NCI-H1930 (cell line): ENCODE measurements at places on chromosomes 11 and 22.

- DNase-seq = no peak
These were observed 86.8 kb upstream of the OR4B1 start for GRCh38 chr11:48129697-48130395.

- DNase-seq = no peak
These were observed 2.2 kb upstream of the NAP1L4 start for GRCh38 chr11:2994336-2994730.

DNA sequence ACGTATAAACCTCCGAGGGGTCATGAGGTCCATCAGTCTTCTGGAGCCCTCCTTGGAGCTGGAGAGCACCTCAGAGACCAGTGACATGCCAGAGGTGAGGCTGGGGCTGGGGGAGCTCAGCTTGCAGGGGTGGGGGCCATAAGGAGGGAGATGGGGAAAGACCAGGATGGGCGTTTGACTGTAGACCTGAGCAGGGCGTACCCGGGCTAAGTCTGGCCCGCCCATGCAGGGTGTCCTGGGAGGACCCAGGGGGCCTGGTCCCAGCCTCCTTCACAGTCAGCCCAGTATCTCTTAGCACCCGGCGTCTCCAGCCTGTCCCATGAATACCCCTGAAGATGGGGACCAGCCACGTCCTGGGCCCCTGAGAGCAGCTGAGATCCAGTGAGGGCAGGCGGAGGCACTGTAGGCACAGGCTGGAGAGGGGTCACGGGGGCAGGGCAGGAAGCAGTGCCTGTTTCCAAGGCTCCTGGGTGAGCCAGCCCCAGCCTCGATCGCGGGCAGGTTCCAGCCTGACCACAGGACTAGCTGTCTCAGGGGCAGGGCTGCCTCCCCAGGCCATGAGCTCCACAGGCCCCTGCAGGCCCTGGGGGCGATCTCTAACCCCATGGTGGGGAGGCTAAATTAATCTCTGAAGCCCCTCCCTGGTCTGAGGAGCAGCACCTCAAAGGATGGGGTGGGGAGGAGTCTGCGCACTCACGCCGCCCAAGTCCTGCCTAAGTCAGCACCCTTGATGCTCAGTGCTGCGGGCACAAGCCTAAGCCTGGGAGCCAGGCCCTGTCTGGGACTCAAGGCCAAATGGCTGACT lies 7.1 kb downstream of the SSH3 start:
- DNase-seq = no peak

GRCh38 chr22:37818409-37819104 lies 4.6 kb upstream of the GALR3 start:
- no peak for DNase-seq

GRCh38 chr11:3835751-3836150 lies 5.0 kb downstream of the RHOG start:
- no peak for DNase-seq

DNA sequence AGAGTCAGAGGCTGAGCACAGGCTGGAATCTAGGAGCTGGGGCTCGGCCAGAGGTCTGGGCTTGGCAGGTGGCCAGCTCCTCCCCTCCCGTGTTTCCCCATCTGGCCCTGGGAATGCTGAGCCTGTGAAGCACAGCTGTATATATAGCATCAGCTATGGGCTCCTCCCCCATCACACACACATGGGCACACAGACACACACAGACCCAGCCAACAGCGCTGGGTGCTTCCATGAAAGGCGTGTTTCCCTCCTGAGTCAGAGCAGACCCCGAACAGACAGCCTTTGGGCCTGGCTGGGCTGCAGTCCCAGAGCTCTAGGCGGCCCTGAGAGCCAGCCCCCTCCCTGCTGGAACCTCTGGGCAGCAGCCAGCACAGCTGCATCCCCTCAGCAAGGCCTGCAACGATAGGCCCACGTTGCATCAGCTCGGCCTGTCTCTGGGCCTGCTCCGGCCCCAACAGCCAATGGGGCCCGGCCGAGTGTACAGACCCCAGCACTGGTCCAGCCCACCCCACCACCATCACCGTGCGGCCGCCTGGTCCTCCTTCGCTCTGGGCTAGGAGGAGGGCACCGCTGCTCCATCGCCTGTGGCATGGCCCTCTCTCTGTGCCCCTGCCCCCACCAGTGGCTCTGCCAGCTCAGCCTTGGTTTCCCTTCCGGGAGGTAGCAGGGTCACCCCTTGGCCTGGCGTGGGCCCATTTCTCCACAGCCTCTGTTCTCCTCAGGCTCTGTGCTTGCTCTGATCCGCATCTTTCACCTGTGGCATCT lies 7.6 kb upstream of the SERPINH1 start:
- no peak for DNase-seq

- no peak for DNase-seq
These were observed 14.6 kb downstream of the TRMU start for GRCh38 chr22:46350121-46350520.

GRCh38 chr11:69364921-69365320 lies 71.0 kb downstream of the MYEOV start:
- no peak for DNase-seq

DNA sequence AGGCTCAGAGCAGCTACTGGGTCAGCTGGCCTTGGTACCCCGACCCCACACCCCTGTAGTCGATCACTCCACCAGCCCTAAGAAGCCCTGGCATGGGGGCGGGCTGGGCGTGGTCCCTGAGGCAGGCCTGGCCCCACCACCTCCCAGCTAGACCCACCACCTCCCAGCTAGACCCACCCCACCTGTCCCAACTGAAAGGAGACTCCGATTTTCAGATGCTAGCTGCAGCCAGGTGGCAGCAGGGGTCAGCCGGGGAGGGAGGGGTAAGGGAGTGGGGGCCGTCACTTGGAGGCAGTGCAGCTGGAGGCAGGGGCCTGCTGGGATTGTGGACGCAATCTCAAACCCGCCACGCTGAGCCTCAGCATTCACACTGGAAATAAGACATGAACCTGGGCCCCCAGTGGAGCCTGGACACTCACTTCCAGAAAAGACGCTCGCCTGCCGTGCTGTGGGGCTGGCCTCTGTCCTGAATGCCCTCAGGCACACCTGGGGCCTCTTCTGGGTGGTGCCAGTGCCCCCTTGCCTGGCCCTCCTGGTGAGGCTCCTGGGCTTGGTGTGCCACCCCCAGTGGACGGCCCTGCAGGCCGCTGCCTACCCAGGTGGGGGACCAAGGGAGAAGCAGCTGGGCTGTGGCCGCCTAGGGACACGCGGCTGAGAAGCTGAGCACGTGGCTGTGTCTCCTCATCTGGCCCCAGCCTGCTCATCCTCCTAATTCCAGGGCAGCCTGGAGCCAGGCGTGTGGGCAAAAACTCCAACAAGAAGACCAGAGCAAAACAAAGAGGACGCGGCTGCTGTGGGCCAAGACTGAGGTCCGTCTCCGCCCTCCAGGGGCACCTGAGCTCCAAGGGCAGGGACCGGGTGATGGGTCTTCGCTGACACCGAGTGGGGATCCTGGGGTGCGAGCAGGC lies 26.7 kb downstream of the OSBPL5 start:
- DNase-seq = no peak

DNA sequence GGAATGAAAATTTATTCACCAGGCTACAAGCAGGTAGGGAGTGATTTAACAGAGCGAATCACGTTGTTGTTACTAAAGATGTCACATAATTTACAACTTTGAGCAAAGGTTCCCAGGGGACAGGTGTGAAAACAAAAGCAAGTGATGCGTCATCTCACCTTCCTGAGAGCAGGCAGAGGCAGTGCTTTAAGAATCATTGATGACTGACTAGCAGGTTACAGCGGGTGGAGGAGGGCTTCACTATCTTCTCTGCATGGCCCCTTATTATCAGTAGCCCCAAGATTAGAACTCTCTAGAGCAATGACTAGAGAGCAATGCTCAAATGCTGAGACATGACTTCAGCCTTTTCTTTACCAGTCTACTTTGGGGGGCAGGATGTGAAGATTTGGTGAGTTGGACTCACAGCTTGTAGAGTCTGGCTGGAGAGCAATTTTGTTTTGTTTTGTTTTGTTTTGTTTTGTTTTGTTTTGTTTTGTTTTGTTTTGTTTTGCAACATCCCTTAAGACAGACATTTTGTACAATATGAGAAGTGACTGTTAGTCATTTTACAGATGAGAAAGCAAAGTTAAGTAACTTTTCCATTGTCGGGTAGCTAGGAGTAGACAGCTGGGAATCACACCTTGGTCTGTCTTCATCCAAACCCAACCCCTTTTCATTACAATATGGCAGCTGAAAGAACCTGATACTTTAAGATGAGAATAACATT lies 84.8 kb downstream of the SLC1A2 start:
- no peak for DNase-seq

GRCh38 chr22:21974058-21974649 lies 8.4 kb downstream of the TOP3B start:
- DNase-seq = no peak

DNA sequence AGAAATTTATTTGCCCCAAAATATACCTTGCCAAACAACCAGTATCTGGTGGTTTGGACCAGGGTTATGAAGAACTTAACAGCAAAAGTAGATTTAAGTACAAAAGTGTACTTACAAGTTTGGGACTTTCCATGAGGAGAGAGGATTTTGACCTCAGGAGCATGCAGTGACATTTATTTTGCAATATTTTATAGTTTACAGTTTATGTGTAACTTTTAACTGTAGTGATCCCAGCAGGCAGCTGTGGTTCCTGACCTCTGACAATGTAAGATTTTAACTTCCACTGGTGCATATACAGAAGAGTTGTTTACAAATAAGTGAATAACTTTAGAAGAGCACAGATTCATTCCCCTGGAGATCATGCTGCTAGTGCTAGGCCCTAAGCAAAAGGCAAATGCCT lies 6.7 kb downstream of the OR8D1 start:
- DNase-seq = no peak

DNA sequence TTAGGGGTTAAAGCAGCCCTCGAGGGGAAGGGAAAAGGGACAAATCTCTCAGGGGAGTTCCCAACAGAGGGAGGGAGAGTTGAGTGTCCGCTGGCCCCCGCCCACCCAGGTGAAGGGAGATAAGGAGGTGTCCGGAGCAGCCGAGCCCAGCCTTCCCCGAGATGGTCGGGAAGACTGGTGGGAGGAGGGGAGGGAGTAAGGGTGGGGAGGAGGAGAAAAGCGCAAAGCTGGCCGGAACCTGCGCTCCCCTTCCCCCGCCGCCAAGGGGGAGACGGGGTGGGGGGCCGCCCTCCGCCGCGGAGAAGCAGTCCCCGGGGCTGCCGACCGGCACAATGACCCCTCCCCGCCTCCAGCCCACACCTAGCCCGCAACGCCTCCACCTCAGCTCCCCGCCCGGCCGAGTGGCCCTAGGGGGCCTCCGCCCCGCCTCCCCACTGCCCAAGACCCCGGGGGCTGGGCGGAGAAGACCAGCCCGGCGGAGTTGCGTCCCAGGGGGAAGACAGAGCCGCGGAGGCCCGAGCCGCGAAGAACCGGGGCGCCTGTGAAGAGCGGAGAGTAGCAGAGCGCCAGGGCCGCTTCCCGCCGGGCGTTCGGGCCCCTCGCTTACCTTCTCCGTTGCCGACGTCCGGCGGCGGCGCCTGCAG lies 479 bp downstream of the RSF1 start:
- DNase-seq = peak; percentile 37

- DNase-seq = no peak
These were observed 37.5 kb upstream of the NNMT start for GRCh38 chr11:114258696-114259095.

DNA sequence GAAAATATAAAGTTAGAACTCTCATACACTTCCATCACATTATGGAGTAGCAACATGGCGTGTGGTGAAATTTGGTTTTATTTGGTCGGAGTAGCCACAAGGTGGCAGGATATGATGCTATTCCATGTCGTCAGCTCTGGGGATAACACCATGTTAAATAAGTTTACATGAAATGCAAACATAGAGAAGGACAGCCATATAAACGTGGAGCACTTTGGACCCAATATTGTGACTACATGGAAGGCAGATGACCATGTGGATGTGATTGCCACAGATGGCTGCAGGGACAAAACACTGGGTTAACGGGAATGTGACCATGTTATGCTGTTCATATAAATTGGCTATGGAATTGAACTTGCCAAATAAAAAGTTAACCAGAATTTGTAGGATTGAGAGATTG lies 21.0 kb downstream of the OR5M11 start:
- DNase-seq = no peak

DNA sequence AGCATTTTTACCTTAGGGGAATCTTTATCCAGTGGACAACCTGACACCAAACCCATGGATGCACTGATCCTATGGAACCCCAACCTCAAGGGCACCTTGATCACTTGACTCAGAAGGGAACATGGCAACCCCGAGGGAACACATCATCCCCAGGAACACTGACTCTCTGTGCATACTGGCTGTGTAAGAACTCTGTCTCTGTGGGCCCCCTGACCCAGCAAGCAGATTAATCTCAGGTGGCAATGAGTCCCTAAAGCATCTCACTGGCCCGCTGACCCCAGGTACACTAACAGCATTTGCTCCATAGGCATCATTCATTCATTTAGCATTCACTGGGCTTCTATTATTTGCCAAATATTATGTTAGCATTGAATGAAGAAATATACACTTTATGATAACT lies 16.9 kb downstream of the EIF3F start:
- DNase-seq = no peak

DNA sequence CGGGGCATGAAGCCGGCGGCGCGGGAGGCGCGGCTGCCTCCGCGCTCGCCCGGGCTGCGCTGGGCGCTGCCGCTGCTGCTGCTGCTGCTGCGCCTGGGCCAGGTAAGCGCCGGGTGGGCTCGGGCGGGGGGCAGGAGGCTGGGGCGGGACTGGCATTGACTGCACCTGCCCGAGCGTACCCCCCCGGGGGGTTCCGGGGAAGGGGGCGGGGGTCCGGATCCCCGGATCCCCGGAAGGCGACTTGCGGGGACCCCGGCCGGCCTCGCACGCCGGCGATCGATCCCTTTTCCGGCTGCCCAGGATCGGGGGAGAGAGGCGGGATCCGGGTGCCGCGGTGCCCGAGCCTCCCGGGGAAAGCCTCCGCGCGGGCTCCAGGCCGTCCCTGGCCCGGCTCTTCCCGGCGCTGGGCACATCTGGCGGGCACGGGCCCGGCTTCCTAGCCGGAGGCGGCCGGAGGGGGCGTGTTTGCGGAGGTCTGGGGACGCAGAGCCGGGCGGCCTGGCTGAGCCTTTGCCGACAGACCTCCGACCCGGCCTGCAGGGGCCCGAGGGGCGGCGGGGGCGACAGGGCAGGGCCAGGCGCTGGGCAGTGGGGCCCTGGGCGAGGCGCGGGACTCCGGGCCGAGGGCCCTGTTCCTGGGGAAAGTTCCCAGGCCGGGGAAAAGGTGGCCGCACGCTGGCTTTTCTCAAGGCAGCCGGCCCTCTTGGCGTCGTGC lies 705 bp downstream of the PTPRJ start:
- DNase-seq = peak; percentile 17

DNA sequence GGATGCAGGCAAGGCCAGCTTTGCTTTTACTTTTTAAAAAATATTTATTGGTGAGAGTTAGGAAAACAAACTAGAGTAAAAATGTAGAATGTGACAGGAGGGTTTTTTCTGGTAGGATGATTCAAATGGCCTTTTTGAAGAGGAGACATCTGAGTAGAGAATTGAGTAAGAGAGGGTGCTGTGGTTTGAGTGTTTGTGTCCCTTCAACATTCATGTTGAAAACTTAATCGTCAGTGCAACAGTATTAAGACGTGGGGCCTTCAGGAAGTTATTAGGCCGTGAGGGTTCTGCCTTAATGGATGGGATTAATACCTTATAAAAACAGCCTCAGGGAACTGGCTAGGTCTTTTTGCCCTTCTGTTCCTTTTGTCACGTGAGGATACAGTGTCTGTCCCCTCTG lies 288.8 kb upstream of the C11orf87 start:
- DNase-seq = no peak

GRCh38 chr11:33706546-33706945 lies 5.9 kb upstream of the C11orf91 start:
- no peak for DNase-seq

- no peak for DNase-seq
These were observed 1078.9 kb downstream of the OPCML start for GRCh38 chr11:132453406-132453805.
